ENCODE measurements at places on chromosomes 1 and 21. TPM values are rescaled to one million over a fixed set of nuclear protein-coding genes. Genes with fewer than 3 reads are reported as not detected.
A peak's percentile ranks its signal among the peaks of the same experiment; 100 is the strongest.

GRCh38 chr1:25425098-25426085 is 4.8 kb upstream of the RHCE start:
- H3K27ac ChIP-seq: no peak overlapping the region
- no peaks in the 10 kb centered on the region for H3K4me1 ChIP-seq
- H3K27me3 ChIP-seq: peaks cover 4% of the 10 kb centered on the region
- no peak overlapping the region for H3K4me3 ChIP-seq
- DNase-seq: peak; percentile 33

PTPN22 gene
- 0.28 TPM for total RNA-seq

- no peak for DNase-seq
- no peaks in the 10 kb centered on the region for H3K27me3 ChIP-seq
- H3K4me1 ChIP-seq: no peaks in the 10 kb centered on the region
- H3K36me3 ChIP-seq: no peaks in the 10 kb centered on the region
Observed at GRCh38 chr1:245056913-245057312, 97.9 kb upstream of the KIF26B start.

- no peaks in the 10 kb centered on the region for H3K36me3 ChIP-seq
- H3K4me1 ChIP-seq: no peaks in the 10 kb centered on the region
- no peak for DNase-seq
- H3K27ac ChIP-seq: no peak overlapping the region
Observed at GRCh38 chr1:18703041-18703621, 72.5 kb downstream of the PAX7 start.

DNA sequence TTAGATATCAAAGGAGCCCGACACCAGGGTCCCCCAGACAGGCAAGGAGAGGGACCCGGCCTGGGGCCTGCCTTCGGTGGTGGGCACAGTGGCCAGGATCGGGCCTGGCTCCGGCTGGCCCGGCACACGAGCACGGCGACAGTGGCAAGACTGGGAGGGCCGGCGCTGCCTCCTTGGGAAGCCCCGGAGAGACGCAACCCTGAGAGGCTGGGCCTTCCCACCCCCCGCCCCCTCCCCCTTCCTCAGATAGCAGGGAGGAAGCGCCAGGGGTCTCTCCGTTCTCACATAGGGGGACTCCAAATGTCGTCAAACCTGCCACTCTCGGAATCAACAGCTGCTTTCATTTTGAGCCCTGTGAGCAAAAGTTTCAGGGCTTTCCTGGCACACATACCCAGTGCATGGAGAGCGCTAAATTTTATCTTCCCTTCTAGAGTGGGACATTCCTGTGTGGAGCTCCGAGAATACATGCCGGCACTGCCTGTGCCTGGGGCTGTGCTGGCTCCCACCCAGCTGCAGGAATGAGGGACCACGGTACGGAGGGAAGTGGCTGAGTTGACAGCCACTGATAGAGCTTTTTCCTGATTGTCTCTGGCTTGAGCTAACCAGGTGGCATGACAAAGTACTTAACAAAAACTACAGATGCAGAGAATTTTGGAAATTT is 62.4 kb downstream of the CD247 start:
- peak overlapping the region; percentile 56 for H3K4me3 ChIP-seq
- no peaks in the 10 kb centered on the region for H3K4me1 ChIP-seq
- H3K27ac ChIP-seq: no peak overlapping the region
- no peak for DNase-seq

HSD3B2 gene
- total RNA-seq: not detected

- DNase-seq: no peak
- H3K27me3 ChIP-seq: peaks cover 67% of the 10 kb centered on the region
- no peak overlapping the region for H3K27ac ChIP-seq
- H3K4me3 ChIP-seq: no peak overlapping the region
Observed at GRCh38 chr1:26066857-26067256, 573 bp downstream of the TRIM63 start.

GRCh38 chr1:201252944-201253371 is 30.3 kb upstream of the PKP1 start:
- H3K4me1 ChIP-seq: no peaks in the 10 kb centered on the region
- H3K4me3 ChIP-seq: no peak overlapping the region
- H3K27ac ChIP-seq: no peak overlapping the region
- H3K36me3 ChIP-seq: no peaks in the 10 kb centered on the region
- no peak for DNase-seq
- peaks cover 36% of the 10 kb centered on the region for H3K27me3 ChIP-seq

CFAP107 gene
- total RNA-seq: not detected

DNA sequence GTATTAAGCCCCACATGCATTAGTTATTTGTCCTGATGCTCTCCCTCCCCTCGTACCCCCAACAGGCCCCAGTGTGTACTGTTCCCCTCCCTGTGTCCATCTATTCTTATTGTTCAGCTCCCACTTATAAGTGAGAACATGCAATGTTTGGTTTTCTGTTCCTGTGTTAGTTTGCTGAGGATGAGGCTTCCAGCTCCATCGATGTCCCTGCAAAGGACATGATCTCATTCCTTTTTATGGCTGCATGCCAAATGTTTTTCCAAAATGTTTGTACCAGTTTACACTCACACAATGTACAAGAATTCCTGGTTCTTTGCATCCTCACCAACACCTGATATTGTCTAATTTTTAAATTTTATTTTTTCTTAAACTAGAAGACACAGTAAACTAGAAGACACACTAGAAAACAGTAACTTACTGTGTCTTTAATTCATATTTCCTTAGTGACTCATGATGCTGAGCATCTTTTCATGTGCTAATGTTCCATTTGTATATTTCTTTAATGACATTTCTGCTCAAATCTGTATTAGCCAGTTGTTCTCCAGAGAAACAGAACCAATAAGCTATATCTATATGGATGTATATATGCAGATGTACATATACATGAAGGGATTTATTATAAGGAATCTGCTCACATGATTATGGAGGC is 19.4 kb upstream of the USP1 start:
- H3K4me3 ChIP-seq: no peak overlapping the region
- peaks cover under 1% of the 10 kb centered on the region for H3K27me3 ChIP-seq
- peaks cover 2% of the 10 kb centered on the region for H3K4me1 ChIP-seq
- no peaks in the 10 kb centered on the region for H3K36me3 ChIP-seq
- no peak overlapping the region for H3K27ac ChIP-seq

- H3K4me3 ChIP-seq: no peak overlapping the region
- H3K4me1 ChIP-seq: peaks cover 7% of the 10 kb centered on the region
- H3K27ac ChIP-seq: no peak overlapping the region
Observed at GRCh38 chr1:218357211-218357892, 12.2 kb downstream of the TGFB2 start.

LENEP gene
- total RNA-seq: not detected

DNA sequence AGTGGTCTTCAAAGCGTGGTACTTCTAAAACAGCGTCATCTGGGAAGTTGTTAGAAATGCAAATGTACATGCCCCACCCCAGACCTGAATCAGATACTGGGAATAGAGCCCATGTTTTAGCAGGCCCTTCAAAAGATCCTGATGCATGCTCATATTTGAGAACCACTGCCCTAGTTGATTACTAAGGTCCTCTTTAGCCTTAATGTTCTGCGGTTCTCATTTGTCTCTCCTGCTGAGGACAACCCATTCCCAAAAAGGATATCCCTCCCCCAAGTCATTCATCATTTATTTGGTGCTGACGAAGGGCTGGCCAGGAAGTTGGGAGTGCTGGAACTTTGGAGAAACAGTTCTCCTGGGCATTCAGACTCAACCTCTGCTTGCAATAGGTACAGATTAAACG is 92.4 kb upstream of the RALGPS2 start:
- peak overlapping the region; percentile 85 for H3K27ac ChIP-seq
- H3K36me3 ChIP-seq: no peaks in the 10 kb centered on the region
- DNase-seq: peak; percentile 72
- H3K27me3 ChIP-seq: no peaks in the 10 kb centered on the region

GRCh38 chr1:204073837-204074273 is 940 bp downstream of the SOX13 start:
- peaks cover 12% of the 10 kb centered on the region for H3K4me1 ChIP-seq
- peaks cover 1% of the 10 kb centered on the region for H3K27me3 ChIP-seq
- DNase-seq: no peak
- H3K4me3 ChIP-seq: peak overlapping the region; percentile 97
- H3K36me3 ChIP-seq: no peaks in the 10 kb centered on the region

GLRX2 gene
- 12.8 TPM for total RNA-seq

- H3K27ac ChIP-seq: no peak overlapping the region
- no peaks in the 10 kb centered on the region for H3K27me3 ChIP-seq
- H3K4me1 ChIP-seq: no peaks in the 10 kb centered on the region
Observed at GRCh38 chr21:39840373-39841097, 26.7 kb upstream of the PCP4 start.

DNA sequence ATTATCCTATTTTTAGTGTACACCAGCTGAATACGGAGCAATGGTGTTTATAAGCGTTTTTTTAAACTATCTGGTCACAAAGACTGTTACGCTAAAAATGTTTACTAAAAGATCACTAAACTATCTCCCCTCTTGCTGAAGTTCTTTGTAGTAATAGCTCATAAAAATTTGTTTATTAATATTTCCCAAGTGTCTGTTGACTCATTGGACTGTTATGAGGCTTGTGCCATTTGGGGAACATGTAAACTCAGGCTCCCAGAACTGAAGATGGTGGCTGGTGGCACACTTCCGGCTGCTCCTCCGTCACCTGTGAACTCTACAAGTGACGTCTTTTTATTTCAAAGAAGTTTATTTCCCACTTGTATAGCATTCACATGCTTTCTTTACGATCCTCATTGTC is 46.3 kb downstream of the AIDA start:
- DNase-seq: peak; percentile 52
- H3K36me3 ChIP-seq: peaks cover 37% of the 10 kb centered on the region
- no peak overlapping the region for H3K4me3 ChIP-seq
- H3K27ac ChIP-seq: no peak overlapping the region
- peaks cover 10% of the 10 kb centered on the region for H3K4me1 ChIP-seq

GRCh38 chr1:63199706-63200335 is 122.5 kb upstream of the FOXD3 start:
- DNase-seq: no peak
- no peak overlapping the region for H3K4me3 ChIP-seq
- H3K27ac ChIP-seq: no peak overlapping the region
- H3K27me3 ChIP-seq: peaks cover 4% of the 10 kb centered on the region

OR6N2 gene
- total RNA-seq: not detected

- no peak overlapping the region for H3K4me3 ChIP-seq
- H3K36me3 ChIP-seq: no peaks in the 10 kb centered on the region
- DNase-seq: no peak
- H3K4me1 ChIP-seq: no peaks in the 10 kb centered on the region
Observed at GRCh38 chr1:79785561-79785960, 779.0 kb upstream of the ADGRL4 start.

GRCh38 chr21:29454179-29454578 is 155.5 kb downstream of the BACH1 start:
- no peaks in the 10 kb centered on the region for H3K27me3 ChIP-seq
- no peaks in the 10 kb centered on the region for H3K4me1 ChIP-seq
- H3K27ac ChIP-seq: no peak overlapping the region

LPAR3 gene
- total RNA-seq: 0.18 TPM

DNA sequence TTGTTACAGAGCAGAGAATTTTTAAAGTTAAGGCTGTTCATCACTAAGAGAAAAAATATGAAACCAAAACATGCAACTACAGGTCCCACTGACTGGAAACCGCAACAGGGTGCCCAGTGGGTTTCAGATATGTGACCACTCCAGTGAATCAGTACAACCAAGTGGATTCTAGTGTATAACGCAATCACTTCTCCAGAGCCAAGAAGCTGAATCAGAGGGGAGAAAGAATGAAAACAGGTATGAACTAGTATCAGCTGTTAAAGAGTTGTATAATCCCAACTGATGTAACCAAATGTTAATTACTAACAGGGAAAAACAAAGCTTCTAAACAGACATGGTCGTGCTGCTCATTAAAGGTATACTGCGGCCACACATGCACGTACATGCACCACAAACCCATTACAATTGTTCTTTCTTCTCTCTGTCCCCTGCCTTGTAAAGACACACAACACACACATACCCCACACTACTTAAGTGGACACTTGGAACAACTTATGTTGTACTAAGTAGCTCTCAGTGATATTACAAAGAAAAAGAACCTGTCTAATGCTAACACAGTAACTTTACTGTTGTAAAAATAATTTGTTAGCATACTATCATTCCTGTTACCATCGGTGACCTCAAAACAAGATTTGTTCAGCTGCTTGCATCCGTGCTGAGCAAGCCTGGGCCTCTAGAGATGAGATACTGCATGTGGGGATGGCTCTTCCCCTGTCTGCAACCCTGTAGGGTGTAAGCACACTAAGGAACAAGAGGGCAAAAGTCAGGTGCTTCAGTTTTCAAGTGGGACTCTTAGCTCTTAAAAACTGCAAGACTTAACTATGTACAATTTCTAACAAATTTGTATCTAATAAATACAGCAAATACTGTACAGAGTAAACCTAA is 74.2 kb downstream of the PTPN14 start:
- H3K4me1 ChIP-seq: peaks cover 19% of the 10 kb centered on the region
- peak; percentile 95 for DNase-seq
- no peaks in the 10 kb centered on the region for H3K27me3 ChIP-seq
- H3K27ac ChIP-seq: 0 out of 2 replicates have a peak overlapping the region, but pooled peaks have one; percentile 20

ARMH1 gene
- 0.28 TPM for total RNA-seq

Data from IMR-90 (cell line).